CD8-positive, alpha-beta memory T cell (primary cell): ENCODE measurements at places on chromosomes 4 and X.

DNA sequence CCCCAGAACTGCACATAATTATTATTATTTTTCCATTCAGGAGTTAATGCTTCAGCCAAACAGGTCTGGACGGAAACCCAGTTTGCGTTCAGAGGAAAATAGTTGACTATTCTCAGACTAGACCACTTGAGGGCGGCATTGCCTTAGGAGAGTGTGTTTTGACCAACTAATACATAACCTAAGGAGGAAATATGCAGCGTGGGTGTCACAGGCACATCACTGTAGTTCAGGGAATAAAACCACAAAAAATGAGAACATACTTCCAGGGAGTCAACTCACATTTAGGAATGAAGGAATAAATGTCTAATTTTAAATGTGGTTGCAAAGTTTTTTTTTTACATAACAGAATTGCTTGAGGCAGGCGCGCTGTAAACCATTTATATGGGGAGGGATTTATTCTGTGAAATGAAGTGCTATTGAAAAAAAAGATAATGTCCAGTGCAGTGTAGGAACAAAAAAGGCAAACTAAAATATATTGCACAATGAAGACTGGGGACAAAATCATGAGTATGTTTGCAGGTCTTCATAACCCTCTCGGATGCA lies 93.3 kb downstream of the SYNPO2 start:
- no peaks in the 10 kb centered on the region for H3K36me3 ChIP-seq
- no peaks in the 10 kb centered on the region for H3K27me3 ChIP-seq
- no peak overlapping the region for H3K4me3 ChIP-seq
- H3K4me1 ChIP-seq, result no peaks in the 10 kb centered on the region
- no peak overlapping the region for H3K27ac ChIP-seq
- peak; percentile 10 for DNase-seq

GRCh38 chr4:1489639-1489995 lies 83.4 kb upstream of the NKX1-1 start:
- peaks cover 6% of the 10 kb centered on the region for H3K27me3 ChIP-seq
- no peak overlapping the region for H3K27ac ChIP-seq
- no peak for DNase-seq
- no peaks in the 10 kb centered on the region for H3K4me1 ChIP-seq
- no peaks in the 10 kb centered on the region for H3K36me3 ChIP-seq
- no peak overlapping the region for H3K4me3 ChIP-seq

DNA sequence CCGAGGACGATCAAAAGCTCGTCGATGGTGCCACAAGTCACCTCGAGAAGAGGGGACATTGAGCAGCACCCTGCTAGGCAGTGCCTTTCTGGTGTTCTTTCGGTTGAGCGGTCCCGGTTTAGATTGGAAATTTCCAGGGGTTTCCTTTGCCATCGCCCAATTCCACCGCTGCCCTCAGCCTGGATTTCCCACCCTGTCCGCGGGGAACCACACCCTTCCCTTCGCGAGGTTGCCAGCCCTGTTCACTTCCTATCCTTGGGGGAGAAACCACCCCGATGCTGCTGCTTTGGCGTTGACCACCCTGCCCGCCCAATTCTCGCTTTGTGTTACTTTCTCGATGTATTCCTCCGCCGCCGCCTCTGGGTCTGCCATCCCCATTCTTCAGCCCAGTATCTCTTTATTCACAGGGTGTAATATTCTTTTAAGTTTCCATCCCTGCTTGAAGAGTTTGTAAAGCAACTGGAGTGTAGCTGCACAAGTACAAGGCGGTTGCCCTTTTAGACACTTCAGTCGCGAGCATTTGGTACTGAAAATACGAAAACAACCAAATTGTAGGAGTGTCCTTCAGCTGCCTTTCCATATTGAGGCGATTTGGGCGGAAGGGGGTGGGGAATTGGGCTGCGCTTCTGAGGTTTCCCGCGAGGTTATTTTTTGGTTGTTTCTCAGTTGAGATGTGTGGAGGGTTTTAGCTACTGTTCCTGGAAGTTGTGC lies 1.1 kb downstream of the OGT start:
- H3K4me1 ChIP-seq, result peaks cover 21% of the 10 kb centered on the region
- peak overlapping the region; percentile 89 for H3K27ac ChIP-seq
- peaks cover 4% of the 10 kb centered on the region for H3K36me3 ChIP-seq
- DNase-seq, result peak; percentile 32
- peak overlapping the region; percentile 96 for H3K4me3 ChIP-seq

DNA sequence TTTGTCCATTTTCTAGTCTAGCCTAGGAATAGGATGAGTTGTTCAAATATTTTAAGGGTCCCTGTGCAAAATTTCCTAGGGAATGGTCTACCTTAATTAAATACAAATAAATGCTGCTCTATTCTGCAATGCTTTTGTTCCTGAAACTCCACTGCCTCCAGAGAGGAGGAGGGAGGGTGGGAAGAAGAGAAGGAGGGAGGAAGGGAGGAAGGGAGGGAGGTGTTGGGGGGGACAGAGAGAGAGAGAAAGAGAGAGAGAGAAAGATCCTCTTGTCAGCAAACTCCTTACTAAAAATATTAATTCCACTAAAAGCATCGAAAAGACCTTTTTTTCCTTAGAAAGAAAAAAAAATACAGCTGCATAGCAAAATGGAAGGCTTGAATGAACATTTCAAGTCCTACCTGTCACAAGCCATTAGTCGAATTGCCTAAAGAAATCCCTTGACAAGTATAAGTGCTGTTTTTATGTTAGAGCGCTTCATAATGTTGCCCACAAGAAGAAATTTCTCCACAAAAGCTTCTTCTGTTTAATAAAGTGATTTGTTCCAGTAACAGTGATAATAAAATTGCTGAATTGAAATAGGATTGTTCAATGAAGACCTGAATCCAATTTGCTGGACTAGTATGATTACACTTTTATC lies 106.0 kb downstream of the NKX6-1 start:
- no peak for DNase-seq
- H3K27ac ChIP-seq, result no peak overlapping the region
- H3K4me3 ChIP-seq, result no peak overlapping the region
- no peaks in the 10 kb centered on the region for H3K36me3 ChIP-seq
- no peaks in the 10 kb centered on the region for H3K4me1 ChIP-seq

GRCh38 chrX:154717824-154718223 lies 33.1 kb downstream of the GAB3 start:
- H3K4me3 ChIP-seq, result no peak overlapping the region
- peaks cover 4% of the 10 kb centered on the region for H3K36me3 ChIP-seq
- no peaks in the 10 kb centered on the region for H3K27me3 ChIP-seq

DNA sequence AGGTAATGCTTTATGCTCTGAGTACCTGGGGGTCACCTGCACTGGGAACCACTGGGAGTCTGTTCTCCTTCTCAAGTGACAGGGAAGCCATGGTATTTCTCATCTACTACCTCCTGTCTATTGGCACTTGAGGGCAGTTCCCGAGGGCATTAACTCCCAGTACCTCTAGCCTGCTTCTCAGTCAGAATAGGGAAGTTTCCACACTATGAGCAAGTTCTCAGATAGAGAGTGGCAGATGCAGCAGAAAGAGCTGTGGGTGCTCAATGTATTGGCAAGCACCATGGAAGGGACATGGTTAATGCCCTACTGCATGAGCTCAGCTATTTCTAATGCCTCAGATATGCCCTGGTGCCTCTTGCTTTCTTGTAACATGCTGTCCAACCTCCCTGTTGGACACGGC lies 74.1 kb downstream of the ANOS1 start:
- H3K27ac ChIP-seq, result no peak overlapping the region
- H3K4me1 ChIP-seq, result no peaks in the 10 kb centered on the region
- no peaks in the 10 kb centered on the region for H3K27me3 ChIP-seq

DNA sequence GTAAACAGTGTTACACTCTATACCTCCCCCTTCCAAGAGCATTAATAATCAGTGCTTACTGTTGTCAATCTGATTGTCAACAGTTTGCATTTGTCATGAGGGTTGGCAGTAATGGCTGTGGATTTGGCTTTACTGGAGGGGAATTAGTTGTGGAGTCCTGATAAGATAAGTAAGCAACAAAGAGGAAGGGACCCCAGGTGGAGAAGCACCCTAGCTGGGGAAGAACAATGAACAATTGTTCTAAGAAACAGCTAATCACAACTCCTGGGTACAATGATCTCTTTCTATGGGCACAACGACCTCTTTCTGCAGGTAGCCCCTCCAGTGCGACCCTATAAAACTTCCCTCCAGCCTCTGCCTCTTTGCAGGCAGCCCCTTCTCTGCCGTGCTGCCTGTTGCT lies 53.2 kb upstream of the CDKN2AIP start:
- H3K4me1 ChIP-seq, result peaks cover 7% of the 10 kb centered on the region
- H3K27me3 ChIP-seq, result no peaks in the 10 kb centered on the region
- no peaks in the 10 kb centered on the region for H3K36me3 ChIP-seq
- DNase-seq, result no peak
- H3K4me3 ChIP-seq, result no peak overlapping the region
- no peak overlapping the region for H3K27ac ChIP-seq

DNA sequence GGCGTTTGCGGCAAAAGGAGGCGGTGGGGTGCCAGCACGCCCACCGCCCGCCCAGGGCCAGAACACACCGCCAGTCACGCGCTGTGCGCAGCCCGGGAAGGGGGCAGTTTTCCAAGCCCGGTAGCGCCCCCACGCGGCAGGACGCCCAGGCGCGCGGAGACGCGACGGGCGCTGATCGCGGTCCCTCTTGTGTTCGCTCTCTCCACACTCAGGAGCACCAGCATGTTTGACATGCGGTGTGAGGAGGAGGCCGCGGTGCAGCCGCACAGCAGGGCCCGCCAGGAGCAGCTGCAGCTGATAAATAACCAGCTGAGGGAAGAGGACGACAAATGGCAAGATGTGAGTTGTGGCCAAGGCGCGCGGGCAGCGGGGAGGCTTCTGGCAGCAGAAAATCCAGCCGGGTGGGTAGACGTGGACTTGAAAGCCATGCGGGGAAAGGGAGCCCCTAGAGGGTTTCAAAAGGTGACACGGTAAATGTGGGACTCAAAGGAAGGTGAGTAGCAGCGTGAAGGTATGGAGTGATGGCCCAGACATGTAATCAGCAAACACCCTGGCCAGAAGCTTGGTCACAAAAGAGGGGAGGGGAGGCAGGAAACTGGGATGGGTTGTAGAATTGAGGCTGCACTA lies 104.1 kb downstream of the PHOX2B start:
- no peak for DNase-seq
- no peak overlapping the region for H3K27ac ChIP-seq
- no peaks in the 10 kb centered on the region for H3K36me3 ChIP-seq
- no peaks in the 10 kb centered on the region for H3K27me3 ChIP-seq
- H3K4me3 ChIP-seq, result no peak overlapping the region

- no peak for DNase-seq
- H3K27me3 ChIP-seq, result no peaks in the 10 kb centered on the region
- H3K4me1 ChIP-seq, result no peaks in the 10 kb centered on the region
- no peaks in the 10 kb centered on the region for H3K36me3 ChIP-seq
- no peak overlapping the region for H3K27ac ChIP-seq
These were observed 73.0 kb upstream of the SCOC start for GRCh38 chr4:140300271-140300970.

DNA sequence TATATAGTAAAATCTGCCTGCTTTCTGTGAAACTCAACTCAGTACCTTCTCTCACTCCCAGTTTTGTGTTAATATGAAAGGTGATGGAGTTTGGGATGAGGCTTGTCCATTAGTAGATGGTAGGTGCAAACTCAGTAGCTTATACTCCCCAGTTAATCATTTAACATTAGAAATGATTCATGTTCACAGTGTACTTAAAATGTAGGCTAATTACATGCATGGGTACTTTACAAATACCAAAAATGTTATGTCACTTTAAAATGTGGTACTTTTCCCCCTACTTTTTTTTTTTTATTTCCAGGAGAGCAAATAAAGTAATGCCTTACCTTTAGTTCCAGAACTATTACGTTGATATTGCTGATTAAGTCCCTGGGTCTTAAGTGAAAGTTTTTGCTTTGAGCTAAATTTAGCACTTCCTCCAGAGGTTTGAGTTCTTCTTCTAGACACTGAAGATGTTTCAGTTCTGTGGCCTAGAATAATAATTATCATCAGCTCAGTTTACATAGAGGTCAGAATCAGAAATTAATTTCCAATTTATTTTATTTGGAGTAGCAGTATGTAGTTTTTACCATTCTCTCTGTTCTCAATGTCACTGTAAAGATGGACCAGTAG lies 3.0 kb downstream of the IL2 start:
- H3K36me3 ChIP-seq, result no peaks in the 10 kb centered on the region
- no peaks in the 10 kb centered on the region for H3K27me3 ChIP-seq
- H3K4me1 ChIP-seq, result peaks cover 36% of the 10 kb centered on the region
- H3K27ac ChIP-seq, result no peak overlapping the region
- H3K4me3 ChIP-seq, result no peak overlapping the region

DNA sequence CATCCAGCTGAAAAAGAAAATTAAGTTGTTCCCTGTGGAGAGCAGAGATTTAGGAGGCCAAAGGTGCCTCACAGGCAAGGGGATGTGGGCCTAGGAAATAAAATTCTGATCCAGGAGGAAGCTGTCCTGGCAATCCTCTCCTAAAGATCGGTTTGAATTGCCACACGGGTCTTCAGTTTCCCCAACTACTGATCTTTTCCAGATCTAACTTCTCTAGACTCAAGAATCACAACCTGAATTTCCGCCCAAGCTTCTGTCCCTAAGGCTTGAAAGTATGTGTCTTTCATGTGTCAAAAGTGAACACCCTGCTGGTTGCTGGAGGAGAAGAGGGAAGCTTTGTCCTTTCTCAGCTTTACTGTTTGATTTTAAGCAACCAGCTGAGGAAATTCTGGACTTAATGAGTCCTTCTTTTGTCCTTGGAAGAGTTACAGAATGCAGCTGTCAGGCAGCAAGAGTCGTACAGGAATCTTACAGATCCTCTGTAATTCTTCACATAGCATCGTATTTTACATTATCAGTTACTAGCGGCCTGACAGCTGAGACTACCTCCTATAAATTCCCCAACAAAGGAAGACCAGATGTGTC lies 93.8 kb downstream of the INPP4B start:
- DNase-seq, result no peak
- H3K4me1 ChIP-seq, result no peaks in the 10 kb centered on the region
- H3K27me3 ChIP-seq, result no peaks in the 10 kb centered on the region
- no peak overlapping the region for H3K4me3 ChIP-seq
- H3K27ac ChIP-seq, result no peak overlapping the region
- no peaks in the 10 kb centered on the region for H3K36me3 ChIP-seq

GRCh38 chr4:82560853-82561785 lies 669 bp downstream of the TMEM150C start:
- no peaks in the 10 kb centered on the region for H3K4me1 ChIP-seq
- H3K36me3 ChIP-seq, result no peaks in the 10 kb centered on the region
- H3K4me3 ChIP-seq, result no peak overlapping the region
- peaks cover 15% of the 10 kb centered on the region for H3K27me3 ChIP-seq
- H3K27ac ChIP-seq, result no peak overlapping the region
- no peak for DNase-seq

GRCh38 chr4:55446578-55446922 lies 50.8 kb downstream of the TMEM165 start:
- H3K4me3 ChIP-seq, result no peak overlapping the region
- H3K4me1 ChIP-seq, result peaks cover 4% of the 10 kb centered on the region

GRCh38 chrX:108735679-108736508 lies 469 bp downstream of the IRS4 start:
- H3K27me3 ChIP-seq, result no peaks in the 10 kb centered on the region
- H3K27ac ChIP-seq, result no peak overlapping the region
- H3K36me3 ChIP-seq, result no peaks in the 10 kb centered on the region
- no peak overlapping the region for H3K4me3 ChIP-seq

DNA sequence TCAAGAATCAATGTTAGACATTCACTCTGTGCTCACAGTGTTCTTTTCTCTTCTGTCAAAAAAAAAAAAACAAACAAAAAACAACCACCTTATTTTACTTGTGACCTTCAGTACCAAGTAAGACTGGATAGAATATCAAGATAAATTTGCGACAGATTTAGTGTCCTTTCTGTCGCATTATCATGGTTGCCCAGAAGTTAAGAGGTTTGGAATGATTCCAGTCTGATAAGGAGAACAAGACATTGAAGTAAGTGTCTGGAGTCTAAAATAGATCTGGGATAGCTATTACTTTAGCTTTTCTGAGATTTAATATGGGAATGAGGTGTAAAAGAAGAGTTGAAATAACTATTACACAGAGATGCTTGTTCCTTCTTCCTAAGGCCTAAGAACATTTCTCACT lies 31.7 kb downstream of the SNCA start:
- H3K36me3 ChIP-seq, result no peaks in the 10 kb centered on the region
- H3K27me3 ChIP-seq, result no peaks in the 10 kb centered on the region
- DNase-seq, result no peak
- H3K4me3 ChIP-seq, result no peak overlapping the region
